ENCODE measurements at places on chromosomes 7 and 10. TPM values are rescaled to one million over a fixed set of nuclear protein-coding genes. Genes with fewer than 3 reads are reported as not detected.

Gene CPA1
- not detected for total RNA-seq

Gene EBLN1
- not detected for total RNA-seq

Gene GPR26
- total RNA-seq, result not detected

Gene FOXI2
- total RNA-seq, result not detected

Gene GLCCI1
- total RNA-seq, result 12.3 TPM

Gene PLXNA4
- 0.09 TPM for total RNA-seq

Gene SLC13A4
- not detected for total RNA-seq

Gene TAS2R4
- total RNA-seq, result 0.60 TPM

Gene UNC5B
- 0.05 TPM for total RNA-seq

Gene TRIL
- total RNA-seq, result not detected

Gene C10orf62
- not detected for total RNA-seq

Data from activated CD4-positive, alpha-beta T cell treated with anti-CD3 and anti-CD28 coated beads for 36 hours (primary cell).